ENCODE measurements at places on chromosomes 6 and 20.
A peak's percentile ranks its signal among the peaks of the same experiment; 100 is the strongest.

DNA sequence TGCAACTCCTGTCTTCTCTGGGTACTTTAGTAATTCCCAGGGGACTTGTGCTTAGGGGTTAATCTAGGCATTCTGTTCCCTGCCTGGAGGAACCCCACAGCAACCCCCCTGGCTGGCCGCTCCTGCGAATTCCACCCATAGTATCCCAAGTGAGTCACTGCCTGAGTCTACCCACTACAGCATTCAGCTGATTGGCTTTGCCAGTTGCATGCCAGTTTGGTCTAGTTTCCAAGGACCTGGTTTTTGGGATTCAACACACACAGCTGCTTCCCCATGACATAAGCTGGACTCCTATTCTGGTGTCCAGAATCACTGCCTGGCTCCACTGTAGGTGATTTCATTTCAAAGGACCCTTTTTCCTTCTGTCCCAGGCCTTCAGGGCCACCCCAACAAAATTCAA, 40.3 kb downstream of the PLCG1 start:
- peak; percentile 23 for DNase-seq

DNA sequence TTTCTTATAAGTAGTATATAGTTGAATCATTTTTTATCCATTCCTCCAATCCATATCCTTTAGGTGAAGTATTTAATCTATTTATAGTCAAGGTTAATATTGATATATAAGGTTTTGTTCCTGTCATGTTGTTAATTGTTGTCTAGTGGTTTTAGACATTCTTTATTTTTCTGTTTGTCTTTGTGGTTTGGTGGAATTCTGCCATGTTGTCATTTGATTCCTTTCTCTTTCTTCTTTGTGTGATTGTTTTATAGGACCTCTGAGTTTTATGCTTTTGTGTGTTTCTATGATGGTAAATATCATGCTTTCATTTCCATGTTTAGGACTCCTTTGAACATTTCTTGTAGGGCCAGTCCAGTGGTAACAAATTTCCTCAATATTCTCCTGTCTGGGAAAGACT, 450.3 kb upstream of the BTBD3 start:
- no peak for DNase-seq

DNA sequence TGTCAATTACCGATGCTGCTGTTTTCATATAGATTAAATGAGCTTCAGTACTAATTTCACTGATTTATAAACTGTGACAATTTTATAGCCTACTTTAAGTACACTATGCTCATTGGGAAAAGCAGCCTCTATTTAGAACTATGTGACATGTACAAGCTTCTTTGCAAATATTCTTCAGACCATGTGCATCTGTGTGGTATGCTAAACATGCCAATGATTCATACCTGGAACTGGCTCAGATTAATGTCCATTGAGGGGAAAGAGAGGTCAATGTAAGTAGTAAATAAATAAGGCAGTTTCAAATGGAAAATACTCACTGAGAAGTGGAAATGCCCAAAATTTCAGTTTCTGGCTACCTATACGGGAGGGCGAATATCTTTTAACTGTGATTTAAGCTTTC, 777.7 kb downstream of the C6orf118 start:
- DNase-seq, result no peak

- DNase-seq, result peak; percentile 42
These were observed 15.4 kb downstream of the FOXC1 start for GRCh38 chr6:1624851-1625781.

DNA sequence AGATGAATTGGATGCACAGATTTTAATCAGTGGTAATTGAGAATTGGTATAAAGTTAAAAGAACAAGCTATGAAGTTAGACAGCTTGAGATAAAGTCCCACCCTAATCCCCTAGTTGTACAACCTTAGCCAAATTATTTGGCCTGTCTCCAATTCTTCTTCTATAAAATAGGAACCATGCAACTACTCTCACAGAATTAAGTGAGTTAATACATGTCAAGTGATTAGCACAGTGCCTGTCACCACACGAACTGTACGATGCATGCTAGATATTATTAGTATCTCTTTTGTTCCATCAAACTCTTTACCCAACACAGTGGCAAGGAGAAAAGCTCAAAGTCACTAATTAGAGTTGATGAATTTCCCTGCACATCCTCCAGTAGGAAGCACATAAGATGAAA, 44.7 kb downstream of the MBOAT1 start:
- no peak for DNase-seq

- DNase-seq, result no peak
These were observed 14.9 kb downstream of the LRRC1 start for GRCh38 chr6:53809691-53810090.

DNA sequence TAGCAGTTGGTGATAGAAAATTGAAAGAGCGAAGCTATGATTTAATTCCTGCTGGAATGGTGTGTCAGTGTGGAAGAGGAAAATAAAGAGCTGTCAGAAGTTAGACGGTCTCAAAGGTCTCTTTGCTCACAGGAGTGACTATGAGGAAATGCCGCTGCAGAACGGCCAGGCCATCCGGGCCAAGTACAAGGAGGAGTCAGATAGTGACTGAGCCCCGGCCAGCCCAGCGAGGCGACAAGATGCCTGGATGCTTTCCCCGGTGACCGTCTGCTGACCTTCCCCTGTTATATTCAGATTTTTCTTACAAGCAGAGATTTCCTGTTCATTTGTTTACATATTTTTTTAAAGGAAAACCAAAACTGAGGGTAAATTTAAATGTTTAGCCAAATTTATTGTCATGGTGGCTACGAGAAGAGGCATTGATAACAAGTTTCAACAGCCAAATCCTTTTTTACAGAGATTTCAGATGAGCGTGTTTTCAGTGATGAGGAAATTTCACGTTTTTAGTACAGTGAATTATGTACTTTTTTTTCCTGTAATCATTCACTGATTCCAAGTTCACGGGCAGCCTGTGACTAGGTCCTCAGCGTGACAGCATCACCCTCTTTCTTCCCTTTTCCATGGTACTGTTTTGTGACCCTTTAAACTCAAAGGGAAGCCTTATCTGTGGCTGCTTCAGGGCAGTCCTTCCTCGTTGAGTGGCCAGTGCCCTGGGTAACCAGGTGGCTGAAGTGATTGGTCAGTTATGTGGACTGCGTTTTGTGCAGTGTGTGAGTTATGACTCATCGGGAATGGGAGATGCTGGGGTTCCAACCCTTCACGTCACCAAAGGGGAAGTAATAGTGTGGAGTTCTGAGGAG, 12.6 kb downstream of the DYNLT1 start:
- peak; percentile 68 for DNase-seq

GRCh38 chr6:22214314-22214713, 82.5 kb downstream of the PRL start:
- no peak for DNase-seq

- peak; percentile 87 for DNase-seq
These were observed 1.9 kb upstream of the AP5S1 start for GRCh38 chr20:3818155-3819151.

GRCh38 chr6:42424906-42425474, 26.7 kb downstream of the TRERF1 start:
- peak; percentile 74 for DNase-seq

- DNase-seq, result peak; percentile 19
These were observed 5.4 kb upstream of the GINM1 start for GRCh38 chr6:149560736-149561135.

GRCh38 chr20:61307686-61308476, 55.8 kb downstream of the CDH4 start:
- DNase-seq, result no peak

DNA sequence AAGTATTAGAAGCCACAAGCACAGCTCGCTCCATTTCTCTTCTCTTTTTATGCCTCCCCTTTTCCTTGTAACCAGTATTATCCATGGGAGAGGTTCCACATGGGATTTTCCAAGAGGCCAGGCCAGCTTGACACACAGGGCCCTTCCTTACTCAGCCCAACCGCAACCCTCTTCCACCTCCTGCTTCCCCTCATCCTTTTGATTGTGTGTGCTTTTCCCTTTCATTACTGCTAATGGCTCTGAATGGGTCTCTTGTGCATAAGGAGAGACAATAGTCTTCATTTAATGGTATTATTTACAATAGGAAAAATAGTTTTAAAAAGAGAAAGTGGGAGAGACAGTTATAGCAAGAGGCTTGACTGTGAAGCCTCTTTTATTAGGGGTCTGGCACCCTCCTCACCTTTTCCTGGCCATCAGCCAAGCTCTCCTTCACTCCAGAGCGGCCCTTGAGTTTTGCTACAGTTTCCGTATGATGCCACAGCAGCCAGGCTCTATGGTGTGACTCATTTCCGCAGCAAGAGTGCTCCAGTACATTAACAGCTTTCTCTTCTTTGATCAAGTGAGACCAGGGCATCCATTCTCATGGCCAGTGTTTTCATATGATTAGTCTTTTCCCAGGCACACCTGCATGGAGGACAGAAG, 579.5 kb downstream of the TFAP2B start:
- DNase-seq, result no peak

DNA sequence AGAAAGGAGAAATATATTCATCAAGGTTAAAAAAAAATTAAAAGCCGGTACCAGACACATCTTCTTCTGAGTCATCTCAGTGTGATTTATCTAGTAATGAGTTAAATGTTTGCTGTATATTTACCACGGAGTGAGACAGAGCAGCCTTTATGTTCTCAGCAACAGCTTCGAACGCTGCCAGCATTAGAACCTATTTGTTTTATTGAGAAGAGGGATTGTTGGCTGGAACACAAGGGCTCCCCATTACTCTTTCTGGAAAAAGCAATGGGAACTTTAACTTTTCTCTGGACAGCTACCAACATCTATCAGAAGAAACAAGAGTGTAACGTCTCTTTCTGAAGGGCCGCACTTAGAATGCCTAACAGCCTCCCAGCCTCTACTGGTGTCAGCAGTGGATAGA, 105.3 kb upstream of the TAB2 start:
- DNase-seq, result no peak

DNA sequence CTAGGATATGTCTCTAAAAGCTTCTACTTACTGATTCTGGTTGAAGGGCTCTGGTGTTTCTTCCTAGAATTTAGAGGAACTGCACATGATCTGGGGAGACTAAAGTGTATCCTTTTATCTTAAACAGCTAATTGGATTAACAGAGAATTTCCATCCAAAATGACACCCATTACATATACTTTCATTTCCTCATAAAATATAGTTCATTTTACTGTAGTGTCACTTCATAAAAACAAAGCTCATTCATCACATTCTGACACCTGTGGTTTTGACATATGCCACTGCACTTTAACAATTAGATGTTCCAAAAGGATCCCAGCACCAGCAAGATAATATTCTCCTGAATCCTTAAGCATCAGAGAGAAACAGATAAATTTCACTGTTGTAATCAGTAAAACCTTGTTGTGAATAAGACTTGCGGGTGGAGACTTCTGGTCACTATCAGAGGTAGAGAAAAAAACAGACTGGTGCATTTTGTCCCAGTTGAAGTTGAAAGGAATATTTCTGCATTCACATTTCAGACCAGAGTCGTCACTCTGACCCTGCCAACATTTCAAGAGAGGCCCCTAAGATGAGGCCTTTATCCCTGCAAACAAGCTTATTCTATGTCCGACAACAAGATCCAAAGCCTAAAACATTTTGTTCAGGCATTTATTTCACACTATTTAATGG, 175.3 kb upstream of the BMP5 start:
- no peak for DNase-seq

- DNase-seq, result no peak
These were observed 304.2 kb downstream of the TFAP2C start for GRCh38 chr20:56933331-56933698.

- DNase-seq, result no peak
These were observed 41.8 kb downstream of the SF3B5 start for GRCh38 chr6:144053601-144054000.

DNA sequence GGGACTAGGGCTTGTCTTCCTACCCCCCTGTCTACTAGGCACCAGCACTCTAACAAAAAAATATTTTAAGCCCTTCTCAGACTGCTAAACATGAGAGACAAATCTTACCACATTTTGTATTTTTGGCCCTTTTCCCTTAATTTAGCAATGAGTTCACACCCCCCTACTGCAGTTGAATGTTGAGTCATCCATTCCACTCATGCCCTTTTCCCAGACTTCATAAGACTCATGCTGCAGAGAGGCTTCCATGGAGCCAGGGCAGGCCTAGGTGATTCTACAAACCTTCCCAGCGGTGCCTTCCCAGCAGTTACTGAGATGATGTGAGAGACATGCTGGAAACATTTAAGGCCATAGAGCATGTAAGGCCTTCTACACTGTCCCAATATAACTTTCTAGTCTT, 53.9 kb downstream of the PXDC1 start:
- DNase-seq, result peak; percentile 26

DNA sequence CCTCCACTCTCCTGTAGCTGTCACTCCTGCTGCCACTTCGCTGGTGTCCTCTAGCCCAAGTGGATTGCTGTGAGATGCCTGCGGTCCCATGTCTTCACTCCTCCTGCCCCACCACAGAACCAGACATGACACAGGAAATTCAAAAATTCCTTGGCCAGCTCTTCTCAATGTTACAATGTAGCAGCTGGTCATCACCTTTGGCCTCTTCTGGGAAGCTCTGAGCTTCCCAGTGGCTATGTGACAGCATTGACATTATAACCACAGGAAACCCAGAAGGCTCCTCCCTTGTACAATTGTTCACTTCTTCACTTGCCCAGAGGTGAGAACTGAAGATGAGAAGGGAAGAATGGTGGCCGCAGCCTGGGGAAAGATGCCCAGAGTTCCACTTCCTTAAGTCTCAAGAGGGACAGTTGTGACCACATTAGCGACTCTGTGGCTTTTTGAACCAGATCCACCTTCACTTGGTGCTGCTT, 76.1 kb upstream of the NAA20 start:
- DNase-seq, result no peak

DNA sequence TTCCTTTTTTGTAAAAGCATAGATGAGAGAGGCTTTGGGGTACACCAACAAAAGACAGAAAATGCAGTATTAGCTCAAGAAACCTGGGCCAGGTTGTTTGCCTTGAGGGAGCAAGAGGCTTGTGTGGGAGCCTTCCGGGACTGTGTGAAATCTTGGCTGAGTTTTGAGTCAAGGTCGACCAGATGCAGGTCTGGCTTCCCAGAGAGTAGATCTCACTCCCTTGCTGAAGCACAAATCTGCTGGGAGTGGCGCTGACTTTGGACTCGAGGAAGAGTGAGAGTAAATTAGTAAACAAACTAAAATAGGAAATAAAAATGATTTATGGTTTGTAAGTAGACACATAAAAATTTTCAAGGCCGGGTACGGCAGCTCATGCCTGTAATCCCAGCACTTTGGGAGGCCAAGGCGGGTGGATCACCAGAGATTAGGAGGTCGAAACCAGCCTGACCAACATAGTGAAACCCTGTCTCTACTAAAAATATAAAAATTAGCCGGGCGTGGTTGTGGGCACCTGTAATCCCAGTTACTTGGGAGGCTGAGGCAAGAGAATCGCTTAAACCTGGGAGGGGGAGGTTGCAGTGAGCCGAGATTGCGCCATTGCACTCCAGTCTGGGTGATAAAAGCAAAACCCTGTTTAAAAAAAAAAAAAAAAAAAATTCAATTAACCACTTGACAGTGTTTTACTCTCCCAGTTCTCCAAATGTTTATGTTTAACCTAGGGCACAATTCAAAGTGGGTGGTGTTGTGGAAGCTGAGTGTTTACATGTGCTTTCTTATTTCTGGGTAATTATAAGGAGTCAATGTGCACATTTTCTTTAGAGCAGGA, 27.7 kb upstream of the EDN1 start:
- peak; percentile 56 for DNase-seq

DNA sequence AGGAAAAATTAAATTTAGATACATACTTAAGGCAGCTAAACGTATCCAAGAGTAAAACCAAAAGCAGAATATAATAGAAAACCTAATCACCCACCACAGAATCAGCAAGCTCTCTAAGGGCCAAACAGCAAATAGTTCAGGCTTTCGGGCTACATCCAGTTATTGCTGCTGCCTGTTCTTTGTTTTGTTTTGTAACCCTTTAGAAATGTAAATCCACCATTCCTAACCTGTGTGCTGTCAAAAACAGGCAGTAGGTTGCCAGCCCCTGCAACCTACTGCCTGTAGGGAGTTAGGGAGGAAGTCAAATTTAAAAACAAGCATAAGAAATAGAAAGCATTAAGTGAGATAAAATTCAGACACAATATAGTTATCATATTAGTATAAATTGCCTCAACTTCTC, 225.9 kb downstream of the PTPRT start:
- DNase-seq, result no peak

All from hepatocyte (in vitro differentiated cells).